Hematopoietic multipotent progenitor cell treated with erythropoietin and hydrocortisone succinate and interleukin-3 and kit ligand, for 8 days (in vitro differentiated cells): ENCODE measurements at places on chromosomes 7 and 10.
A peak's percentile ranks its signal among the peaks of the same experiment; 100 is the strongest.

DNA sequence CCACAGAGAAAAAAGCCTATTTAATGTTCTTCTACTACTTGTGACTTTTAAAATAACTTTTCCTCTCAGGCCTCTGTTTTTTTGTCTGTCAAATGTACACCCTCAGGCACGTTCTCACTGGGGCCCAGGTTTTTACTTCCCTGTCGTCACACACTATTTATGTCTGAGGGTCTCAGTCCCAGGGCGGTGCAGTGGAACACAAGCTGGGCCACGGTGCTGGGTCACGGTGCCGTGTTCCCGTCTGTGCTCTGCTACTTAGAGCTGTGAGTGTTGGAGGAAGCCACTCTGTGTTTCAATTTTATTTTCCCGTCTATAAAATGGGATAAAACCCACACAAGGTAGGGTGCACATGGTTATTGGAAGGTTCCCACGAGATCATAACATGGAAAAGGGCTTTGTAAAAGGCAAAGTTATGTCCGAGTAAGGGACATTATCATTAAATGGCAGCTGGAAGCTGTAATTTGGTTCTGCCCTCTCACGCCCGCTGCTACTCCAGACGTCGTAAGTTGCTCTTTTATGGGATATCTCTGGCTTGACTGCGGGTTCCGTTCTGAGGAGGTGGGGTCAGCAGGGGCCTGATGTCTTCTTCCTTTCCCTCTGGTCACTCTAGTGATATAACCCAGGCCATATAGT is 25.2 kb downstream of the ZNF775 start:
- DNase-seq = peak; percentile 68

- no peak for DNase-seq
Measured at GRCh38 chr10:3869036-3869435, 84.0 kb upstream of the KLF6 start.

GRCh38 chr10:9140373-9140772 is 1085.9 kb downstream of the GATA3 start:
- no peak for DNase-seq

DNA sequence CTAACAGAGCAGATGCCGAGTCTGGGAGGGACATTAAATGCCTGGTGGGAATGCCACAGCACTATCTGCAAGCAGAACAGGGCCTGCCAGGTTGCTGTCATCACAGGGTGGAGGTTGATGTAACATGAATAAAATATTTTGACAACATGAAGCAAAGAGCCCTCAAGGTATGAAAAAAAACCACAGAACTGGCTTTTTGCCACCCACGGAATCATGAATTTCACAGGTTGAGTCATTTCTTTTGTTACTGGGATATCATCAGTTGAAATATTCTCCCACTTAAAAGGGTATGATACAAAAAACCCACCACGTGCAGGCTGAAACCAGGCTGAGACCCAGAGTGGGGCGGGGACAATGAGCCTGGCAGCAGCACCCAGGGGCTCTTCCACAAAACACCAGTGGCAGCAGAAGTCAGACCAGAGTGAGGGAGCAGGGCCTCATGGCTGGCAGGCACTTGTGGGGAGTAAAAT is 220.1 kb downstream of the TNS3 start:
- no peak for DNase-seq

DNA sequence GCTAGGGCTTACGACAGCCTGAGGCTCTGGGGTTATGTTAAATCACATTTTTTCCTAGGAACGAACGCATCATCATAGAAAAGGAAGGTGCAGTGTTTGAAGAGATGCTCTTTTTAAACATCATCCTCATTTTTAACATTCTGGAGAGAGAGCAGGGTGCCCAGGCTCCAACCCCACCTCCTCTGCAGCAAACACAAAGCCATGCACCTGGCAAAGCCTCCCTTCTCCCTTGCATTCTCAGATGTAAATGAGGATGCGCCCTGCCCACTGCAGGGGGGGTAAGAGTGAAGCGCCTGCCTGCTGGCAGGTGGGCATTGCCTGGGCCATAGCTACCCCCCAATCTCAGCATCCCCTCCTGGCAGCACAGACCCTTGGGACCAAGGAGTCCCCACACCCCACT is 92.4 kb downstream of the PTPRN2 start:
- DNase-seq = no peak

DNA sequence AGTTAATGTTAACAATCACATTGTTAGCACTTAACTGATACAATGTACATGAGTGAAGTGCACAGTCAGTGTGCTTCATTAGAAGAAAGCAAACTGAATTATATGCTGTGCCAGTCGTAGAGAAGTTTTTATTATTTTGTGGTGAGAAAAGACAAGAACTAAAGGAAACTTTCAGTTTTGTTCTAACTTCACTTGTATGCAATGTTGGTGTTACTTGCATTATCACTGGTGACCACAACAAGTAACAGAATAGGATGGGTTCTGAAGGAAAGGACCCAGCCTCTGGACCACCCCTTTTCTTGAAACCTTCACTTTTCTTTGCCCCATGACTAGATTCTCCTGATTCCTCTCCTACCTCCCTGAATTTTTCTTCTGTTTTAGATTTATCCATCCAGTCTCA is 123.3 kb upstream of the GAD2 start:
- no peak for DNase-seq

DNA sequence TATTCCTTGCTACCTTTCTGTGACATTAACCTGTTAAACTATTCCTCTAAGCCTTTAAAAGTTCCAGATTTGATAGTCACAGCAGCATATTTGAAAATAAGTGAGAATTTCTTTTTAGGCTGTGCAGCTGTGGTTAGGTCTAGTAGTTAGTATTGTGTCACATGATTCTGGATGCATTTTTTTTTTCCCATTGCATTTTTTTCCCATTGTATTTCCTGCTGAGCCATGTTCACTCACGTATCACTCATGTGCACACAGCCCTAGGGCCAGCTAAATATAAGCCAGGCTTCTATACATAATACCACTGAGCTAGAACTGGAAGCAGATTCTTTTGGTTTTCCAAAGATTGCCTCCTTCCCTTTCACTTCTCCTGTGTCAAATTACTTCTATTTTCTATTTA is 37.4 kb downstream of the DNAJC9 start:
- no peak for DNase-seq

GRCh38 chr10:74234569-74234968 is 83.5 kb downstream of the ADK start:
- no peak for DNase-seq

- DNase-seq = no peak
Measured at GRCh38 chr7:133827707-133828623, 299.2 kb upstream of the LRGUK start.

DNA sequence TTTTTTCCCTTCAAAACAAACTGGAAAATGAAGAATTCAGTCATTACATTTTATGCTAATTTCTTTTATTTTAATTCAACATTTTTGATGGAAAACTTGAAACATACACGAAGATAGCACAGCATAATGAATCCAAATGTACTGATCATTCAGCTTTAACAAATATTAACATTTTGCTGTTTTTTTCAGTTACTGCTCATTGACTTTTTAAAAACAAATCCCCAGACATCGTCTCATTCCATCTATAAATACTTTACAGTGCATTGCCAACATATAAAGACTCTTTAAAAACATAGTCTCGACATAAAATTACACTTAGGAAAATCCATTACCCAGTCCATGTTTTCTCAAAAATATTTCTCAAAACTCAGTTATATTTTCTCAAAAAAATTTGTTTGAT is 452.3 kb downstream of the GALNT17 start:
- no peak for DNase-seq

GRCh38 chr10:69612760-69613159 is 17.3 kb upstream of the FAM241B start:
- no peak for DNase-seq

- no peak for DNase-seq
Measured at GRCh38 chr7:138834583-138834982, 36.6 kb upstream of the ATP6V0A4 start.

DNA sequence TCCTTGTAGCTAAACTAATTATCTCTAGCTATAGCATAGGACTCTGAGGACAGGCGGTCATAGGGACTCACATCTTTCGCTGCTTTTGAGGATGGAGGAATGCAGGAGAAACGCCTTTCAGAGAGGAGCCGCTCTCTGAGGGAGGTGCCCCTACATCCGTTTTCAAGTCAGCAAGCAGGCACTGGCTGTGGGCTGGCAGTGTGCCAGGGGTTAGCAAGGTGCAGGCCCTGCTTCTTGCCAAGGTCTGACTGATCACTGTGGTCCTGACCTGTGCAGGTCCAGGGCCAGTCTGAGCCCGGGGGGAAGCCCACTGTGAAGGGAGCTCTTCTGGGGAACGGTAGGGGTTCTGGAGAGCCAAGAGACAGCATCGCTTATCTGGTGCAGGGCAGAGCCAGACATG is 89.4 kb downstream of the SH3PXD2A start:
- DNase-seq = peak; percentile 14

DNA sequence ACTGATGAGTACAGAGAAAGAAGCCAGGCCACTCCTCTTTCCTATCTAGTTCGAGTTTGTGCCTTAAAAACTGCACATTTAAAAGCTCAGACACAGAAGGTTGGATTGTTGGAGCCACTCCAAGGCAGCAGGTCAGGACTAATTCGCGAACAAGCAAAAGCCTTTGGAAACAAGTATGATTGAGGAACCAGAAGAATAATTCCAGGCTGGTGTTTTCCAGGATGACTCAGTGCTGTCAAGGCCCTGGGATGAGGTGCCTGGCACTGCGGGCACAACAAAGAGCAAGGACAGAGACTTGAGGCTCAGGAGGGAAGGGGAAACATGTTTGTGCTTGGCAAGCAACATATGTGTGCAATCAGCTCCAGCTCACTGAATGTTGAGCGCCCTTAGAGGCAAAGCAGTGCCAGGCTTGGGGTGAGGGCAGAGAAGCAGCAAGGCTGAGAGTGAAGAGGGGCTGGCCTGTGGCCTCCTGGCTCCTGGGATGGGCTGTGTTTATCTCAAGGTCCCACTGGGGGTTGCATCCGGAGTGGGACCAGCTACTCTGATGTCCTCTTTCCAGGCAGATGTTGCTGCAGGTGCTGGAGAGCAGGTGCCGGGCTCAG is 44.1 kb downstream of the VSTM4 start:
- no peak for DNase-seq

DNA sequence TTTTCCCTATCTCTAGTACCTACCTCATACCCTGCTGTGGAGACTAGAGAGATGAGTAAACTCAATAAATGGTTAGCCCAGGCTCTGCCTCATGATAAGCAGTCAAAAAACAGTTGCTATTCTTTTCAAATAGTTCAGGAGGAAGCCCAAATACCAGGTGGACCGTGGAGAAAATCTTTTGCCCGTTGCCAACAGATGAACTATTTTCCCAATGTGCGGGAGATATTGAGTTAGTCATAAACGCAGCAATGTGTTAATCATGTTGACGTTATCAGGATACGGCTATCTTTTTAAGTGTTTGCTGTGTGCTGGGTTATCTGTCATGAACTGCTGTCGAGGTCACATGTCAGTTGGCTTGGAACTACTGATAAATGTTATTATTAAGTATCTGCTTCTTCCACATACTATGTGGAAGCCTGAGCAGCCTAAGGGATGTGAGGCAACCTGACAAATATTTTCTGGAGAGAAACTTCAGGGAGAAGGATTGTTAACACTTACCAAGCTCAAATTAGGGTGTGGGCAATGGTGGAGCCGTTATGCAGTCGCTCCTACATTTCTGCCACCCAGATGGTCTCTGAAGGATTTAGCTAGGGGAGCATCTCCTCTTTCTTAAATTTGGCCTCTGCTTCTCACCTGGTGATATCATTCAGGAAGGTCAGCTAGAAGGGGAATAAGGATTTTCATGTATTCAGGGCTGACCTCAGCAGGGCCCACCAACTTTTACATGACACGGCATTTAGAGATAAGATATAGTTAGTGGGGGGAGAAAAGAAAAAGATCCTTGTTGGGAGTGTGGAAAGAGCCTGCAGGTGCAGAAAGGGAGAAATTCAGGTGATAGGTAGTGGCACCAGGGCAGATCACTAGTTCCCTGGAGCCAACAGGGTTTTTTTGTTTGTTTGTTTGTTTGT is 33.5 kb upstream of the SLC26A3 start:
- peak; percentile 99 for DNase-seq

- DNase-seq = no peak
Measured at GRCh38 chr7:151133266-151133985, 34.1 kb downstream of the GBX1 start.

GRCh38 chr7:109901926-109902325 is 1189.0 kb upstream of the LRRN3 start:
- no peak for DNase-seq

DNA sequence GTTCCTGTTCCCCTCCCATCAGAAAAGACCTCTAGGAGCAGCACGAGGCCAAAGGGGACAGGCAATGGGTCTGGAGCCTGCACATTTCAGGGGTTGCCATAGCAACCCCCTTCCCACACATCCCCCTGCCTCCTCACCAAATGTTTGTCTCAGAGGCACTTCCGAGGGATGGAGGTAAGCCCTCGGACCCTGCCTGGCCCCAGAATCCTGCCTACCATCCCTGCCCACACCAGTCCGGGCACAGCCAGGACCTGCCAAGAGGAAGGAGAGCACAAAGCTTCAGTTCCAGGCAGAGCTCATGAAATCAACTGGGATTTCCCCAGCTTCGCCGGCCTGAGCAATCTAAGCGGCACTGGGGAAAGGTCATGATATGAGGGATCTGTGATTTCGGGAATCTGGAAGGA is 175.0 kb upstream of the PLXNA4 start:
- no peak for DNase-seq

GRCh38 chr10:97771055-97771891 is 526 bp downstream of the SFRP5 start:
- peak; percentile 37 for DNase-seq

- DNase-seq = no peak
Measured at GRCh38 chr7:100693312-100694097, 545 bp downstream of the GIGYF1 start.

DNA sequence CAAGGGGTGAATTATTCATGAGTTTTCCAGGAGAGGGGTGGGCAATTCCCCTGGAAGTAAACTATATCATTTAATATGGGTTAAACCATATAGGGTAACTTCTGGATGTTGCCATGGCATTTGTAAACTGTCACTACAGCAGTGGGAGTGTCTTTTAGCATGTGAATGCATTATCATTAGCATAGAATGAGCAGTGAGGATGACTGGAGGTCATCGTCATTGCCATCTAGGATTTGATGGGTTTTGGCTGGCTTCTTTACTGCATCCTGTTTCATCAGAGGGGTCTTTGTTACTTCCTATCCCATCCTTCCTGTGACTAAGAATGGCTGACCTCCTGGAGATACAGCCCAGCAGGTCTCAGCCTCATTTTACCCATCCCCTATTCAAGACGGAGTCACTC is 139.5 kb upstream of the PRKCQ start:
- no peak for DNase-seq

GRCh38 chr10:5813091-5813340 is 218 bp downstream of the GDI2 start:
- no peak for DNase-seq

- peak; percentile 86 for DNase-seq
Measured at GRCh38 chr7:1951159-1951536, 281.1 kb downstream of the ELFN1 start.

GRCh38 chr7:151886783-151887182 is 9.9 kb upstream of the PRKAG2 start:
- DNase-seq = no peak

DNA sequence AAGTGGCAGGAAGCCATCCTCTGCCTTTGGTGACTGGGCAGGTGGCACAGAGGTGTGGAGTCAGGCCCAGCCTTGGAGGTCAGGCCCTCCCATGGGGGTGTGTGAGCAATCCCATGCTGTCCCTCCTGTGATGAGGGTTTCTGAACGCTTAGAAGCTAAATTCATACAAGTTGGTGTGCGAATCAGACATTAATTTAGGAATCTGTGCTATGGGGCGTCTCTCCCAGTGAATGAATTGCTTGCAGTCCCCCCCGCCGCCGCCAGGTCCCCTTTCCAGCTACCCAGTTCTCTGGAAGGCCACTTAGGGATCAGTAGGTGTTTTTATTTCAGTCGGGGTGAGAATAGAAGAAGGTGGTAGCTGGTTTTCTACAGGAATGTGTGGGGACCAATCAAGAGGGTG is 37.5 kb downstream of the LRRC18 start:
- no peak for DNase-seq
